ENCODE measurements at places on chromosomes 16 and 17.

GRCh38 chr17:20092261-20092867, 83.2 kb downstream of the SPECC1 start:
- DNase-seq, result no peak

DNA sequence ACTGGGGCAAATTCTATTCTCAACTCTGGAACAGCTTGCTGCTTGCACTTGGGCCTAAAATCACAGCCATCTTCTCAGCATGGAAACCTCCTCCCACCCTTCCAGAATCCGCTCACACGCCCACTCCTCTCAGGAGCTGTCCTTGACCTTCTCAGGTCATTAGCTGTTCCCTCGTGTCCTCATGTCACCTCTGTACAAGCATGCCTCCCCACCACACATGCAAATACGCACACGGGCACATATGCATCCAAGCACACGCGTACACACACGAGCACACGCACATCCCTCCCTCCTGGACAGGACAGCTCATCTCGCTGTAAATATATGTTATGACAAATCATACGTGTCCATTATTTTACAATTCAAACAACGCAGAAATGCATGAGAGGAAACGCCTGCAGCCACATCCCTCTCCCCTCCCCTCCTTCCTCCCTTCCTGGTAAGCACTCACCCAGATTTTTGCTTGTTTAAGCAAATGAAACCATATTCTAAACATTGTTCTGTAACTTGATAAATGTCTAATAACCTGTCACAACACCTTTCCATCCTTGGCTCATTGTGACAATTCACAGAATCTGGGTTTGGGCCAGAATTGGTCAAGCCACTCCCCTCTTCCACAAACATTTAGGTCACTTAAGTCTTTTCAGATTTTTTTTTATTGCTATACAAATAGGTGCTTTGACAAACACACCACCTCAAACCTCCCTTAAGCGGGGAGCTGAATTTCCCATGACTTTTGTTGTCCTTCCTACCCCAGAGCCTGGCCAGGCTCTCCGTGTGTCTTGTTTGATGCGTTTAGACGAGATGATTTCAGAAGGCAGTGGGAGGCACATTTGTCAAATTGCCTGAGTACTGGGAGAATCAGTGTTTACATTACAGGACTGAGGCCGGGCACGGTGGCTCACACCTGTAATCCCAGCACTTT, 41.7 kb downstream of the DNAH17 start:
- no peak for DNase-seq

- DNase-seq, result no peak
These were observed 47.1 kb downstream of the BCL7C start for GRCh38 chr16:30846649-30847402.

DNA sequence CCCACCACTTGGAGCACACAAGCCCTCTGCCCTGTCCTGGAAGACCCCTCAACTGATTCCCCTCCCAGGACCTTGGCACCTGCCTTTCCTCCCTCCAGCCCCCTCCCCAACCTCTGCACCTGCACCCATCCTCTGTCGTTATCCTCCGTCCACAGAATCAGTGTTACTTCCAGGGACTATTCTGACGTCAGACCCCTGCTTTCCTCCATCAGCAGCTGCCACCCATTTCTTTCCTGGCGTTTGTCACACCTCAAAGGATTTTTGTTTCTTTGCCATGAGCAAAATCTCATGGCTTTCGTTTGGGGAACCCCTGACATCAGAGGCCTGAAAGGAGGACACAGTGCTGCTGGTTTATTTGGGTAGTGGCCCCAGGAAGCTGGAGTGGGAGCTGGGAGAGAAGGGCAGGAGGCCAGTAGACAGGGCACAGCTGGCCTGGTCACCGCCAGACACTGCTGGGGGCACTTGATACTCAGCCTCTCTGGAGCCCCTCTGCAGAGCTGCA, 68.4 kb downstream of the SOCS1 start:
- no peak for DNase-seq

DNA sequence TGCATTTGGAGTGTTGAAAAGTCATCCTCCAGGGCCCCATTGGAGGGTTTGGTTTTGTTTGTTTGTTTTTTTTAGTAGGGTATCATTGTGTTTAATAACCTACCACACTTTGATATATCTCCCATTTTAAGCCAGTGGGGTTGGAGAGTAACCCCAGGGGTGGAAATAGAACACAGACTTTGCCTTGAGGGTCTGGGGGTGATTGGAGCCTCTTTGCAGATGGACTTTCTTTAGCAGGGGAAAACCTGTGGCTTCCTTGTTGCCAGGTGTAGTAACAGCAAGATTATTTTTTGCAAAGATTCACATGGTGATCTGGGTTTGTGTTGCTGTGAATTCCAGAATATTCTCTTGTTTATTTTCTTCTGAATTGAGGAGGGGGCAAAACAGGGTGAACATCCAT, 1.5 kb downstream of the ABCC1 start:
- no peak for DNase-seq

- DNase-seq, result no peak
These were observed 93.8 kb upstream of the RPRML start for GRCh38 chr17:47072886-47073285.

DNA sequence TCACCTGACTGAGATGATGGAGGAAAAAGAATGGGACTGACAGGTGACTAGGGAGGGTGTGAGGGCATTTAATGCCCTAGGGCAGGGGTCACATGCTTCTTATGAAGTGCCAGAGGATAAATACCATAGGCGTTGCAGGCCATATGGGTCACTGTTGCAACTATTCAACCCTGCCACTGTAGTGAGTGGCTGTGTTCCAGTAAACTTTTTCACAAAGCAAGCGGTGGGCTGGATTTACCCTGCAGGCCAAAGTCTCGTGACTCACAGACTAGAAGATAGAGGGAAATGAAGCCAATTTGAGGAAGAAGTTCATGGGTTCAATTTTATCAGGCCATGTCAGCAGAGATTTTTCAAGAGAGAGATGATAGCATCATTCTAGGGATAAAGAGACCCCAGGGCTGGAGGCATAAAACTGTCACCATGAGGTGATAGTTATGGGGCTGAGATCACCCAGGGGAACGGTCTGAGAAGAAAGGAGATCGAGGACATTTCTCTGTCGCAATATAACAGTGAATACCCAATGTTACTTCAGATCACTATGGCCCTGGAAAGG, 8.6 kb downstream of the ARHGAP17 start:
- DNase-seq, result peak; percentile 14

- no peak for DNase-seq
These were observed 91.3 kb downstream of the TBC1D16 start for GRCh38 chr17:79944251-79944812.

DNA sequence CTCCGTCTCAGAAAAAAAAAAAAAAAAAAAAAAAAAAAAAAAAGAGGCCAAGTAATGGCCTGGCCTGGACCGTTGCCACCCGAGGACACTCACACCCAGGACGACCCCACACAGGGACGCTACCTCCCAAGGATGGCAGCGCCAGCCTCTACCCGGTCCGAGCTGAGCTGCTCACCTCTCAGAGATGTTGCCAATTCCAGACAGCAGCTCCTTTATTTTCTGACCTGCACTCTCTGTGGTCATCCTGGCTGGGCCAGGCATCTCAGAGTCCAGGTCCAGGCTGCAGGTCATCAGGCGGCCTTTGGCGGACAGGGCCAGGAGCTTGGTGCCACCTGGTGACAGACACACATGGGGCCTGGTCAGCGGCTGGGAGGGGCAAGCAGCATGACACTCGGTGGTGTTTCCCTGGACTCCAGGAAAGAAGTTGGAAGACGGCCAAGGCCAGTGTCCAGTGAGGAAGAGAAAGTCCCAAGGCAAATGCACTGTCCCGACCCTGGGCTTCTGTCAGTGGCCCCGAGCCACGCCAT, 3.1 kb downstream of the FAAP100 start:
- no peak for DNase-seq

DNA sequence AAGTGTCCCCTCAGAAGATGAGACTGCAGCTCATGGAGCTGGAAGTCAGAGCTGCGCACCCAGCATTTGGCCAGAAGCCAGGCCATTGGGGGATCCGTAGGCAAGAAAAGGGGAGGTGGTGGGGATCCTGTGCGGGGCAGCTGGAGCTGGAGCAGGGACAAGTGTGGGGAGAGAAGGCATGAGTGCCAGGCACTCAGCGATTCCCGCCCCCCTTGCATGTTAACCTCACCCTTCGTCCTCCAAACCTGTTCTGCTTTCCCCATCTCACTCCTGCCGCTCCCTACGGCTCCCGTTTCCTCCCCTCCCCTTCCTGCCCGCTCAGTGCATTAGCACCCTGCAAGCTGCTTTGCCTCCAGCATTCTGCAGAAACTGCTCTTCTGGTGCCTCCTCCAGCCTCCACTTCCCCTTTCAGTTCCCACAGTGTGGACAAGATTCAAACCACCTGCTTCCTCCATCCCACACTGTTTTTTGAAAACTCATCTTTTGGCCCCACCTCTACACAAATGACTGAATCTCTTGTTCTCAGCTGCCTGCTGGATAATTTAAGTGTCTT, 5.6 kb downstream of the ALOX15 start:
- peak; percentile 40 for DNase-seq
